GM19239 (cell line): ENCODE measurements at places on chromosomes 2 and 18.
A peak's percentile ranks its signal among the peaks of the same experiment; 100 is the strongest.

DNA sequence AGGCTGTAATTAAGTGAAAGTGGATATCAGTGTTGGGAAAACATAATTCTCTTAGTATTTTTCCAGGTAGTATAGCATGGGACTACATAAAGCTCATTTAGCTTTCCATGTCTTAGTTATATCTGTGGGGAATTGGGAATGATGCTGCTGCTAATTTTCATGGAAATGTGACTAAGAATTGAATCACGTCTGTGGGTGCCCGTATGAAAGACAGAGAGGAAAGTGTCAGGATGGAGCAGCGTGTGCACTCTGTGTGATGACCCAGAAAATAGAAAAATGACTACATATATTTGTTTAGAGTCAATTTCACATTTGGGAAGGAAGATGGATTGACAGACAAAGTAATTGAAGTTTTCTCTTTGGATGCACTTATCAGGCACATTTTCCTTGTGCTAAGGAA is 212.1 kb downstream of the PTPRM start:
- DNase-seq = no peak

- DNase-seq = no peak
Measured at GRCh38 chr2:167817908-167818307, 429.5 kb downstream of the STK39 start.

DNA sequence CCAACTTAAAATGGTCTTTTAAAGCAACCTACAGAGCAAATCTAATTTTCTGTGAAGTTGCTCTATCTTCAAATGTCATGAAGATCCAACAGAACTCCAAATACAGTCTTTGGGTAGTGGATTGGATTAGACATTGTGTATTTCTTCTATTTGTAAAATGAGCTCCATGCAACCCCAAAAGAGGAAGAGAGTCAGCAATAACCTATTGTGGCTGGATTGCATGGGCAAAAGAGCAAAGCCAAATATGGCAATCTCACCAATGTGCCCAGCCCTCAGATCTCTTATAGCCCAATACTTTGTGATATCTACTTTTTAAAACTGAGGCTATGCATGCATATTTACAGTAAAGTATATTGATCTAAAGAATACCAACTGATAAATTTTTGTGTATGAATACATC is 146.3 kb downstream of the TXNL1 start:
- DNase-seq = no peak

DNA sequence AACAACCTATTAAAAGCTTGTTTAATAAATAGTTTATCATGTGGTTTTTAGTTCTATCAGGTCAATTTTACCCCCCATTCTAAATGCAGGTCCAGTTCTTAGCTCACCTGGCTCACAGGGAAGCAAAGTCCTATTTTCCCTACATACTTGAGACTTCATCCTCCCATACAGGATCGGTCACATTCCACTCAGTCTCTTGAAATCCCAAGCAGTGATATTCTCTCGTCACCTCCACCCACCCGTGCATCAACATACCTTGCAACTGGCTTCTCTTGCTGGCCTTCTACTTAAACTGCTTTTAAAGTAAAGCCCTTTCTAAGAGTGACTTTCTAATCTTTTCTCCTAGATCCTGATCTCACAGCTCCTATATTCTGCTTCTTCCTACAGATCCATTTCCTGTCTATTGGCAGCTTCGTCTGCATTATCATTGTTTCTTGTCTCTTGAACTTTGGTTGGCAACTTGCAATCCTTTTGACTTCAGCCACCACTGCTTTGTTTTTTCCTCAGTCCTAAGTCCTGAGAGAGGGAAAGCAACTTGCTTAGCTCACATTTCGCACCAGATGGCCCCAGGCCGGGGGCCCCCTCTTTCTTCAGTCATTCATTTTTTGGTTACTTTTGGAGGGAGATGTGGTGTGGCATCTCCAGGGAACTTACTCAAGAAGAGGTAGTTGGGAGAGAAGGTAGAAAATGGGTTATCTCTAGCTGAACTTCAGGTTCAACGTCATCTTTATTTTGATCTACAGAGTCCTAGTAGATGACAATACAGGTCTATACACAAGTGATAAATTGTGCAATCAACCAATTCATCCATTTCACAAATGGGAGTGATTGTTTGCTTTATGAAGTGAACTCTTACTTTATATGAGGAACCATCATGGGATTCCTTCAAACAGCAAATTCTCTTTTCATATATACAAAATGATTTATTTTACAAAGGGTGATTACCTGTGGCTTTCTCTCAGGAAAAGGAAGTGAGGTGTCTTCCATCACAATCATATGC is 23.9 kb upstream of the NCOA1 start:
- no peak for DNase-seq

- DNase-seq = no peak
Measured at GRCh38 chr2:138942466-138942865, 162.3 kb upstream of the NXPH2 start.

DNA sequence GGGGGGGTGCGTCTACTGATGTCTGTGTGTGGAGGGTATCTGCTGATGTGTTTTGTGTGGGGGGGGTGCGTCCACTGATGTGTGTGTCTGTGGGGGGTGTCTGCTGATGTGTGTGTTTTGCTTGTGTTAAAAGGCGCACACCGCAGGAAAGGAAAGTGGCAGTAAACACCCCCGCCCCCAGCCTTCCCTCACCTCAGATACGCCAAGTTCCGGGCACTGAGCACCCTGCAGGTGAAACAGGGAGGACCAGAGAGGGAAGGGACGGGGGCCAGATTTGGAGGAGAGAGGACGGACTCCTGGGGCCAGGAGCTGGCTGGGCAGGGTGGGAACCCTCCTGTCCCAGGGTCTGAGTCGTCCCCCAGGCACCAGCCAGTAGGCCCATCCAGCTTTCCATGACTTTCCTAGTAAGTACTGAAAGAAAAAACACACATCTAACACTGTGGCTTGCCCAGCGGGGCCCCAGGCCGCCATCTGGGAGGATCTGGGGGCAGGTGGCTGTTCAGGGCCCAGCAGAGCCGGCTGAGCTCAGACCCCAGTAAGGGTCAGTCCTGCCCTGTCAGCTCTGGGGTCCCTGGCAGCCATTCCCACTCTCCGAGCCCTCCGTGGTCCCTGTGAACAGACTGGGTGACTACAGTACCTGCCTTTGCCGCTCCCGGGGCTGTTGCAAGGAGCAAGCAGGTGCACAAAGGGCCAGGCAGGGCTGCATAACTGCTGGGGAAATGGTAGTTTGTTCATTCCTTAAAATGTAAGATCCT is 126.9 kb downstream of the NFATC1 start:
- peak; percentile 36 for DNase-seq

DNA sequence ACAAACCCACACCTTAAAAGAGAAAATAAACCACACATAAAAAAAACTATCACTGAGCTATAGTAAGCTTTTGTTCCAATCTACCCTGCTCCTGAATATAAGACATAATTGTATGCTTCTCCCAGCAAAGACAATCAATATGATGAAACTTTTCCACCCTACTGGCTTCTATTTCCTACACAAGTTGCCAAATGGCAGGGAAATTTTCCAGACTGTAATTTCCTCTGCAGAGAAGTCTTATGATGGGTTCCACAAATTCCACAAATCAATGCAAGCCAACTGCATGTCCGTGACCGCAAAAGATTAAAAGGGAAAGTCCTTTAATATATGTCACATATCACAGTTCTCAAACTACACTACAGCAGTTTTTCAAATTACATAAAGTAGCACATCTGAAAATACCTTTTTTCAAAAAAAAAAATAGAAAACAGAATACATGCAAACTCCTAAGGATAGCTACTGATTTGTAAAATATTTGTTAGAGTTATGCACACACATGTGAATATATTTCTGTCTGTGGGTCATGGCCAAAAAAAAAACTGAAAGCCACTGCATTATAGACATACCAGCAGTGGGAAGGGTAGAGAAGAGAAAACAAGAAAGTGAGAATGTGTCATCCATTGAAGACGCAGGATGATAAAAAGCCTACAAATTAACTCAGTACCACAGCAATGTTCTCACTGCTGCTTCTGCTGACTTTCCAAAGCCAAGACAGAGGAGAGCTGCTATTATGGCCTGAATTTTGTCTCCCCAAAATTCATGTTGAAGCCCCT is 61.4 kb downstream of the RPL31 start:
- DNase-seq = no peak

DNA sequence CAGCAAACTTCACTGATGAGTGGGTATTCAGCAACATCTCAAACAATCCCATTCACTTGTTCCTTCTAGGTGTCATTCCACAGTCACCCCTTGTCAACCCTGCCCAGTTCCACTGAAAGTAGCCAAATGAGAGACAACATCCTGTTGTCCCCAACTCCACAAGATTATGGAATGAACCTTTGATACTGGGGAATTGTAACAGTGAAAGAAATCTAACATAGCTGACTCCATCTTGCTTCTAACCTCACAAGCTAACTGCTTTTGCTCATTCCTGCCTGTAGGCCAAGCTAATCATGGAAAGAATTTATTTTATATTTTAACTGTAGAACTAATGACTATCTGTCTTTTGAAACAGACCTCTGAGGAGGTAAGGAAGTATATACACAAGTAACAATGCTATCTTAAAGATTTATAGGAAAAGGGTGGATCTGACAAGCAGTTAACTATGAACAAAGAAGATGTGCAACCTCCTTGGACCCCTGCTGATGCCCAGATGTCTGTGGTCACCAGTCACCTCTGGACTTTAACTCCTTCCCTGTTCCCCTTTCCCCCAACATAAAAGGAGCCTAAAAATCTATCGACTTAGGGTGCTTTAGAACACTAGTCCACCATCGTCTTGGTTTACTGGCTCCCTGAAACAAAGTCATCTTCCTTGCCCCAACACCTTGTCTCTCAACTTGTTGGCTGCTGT is 6.9 kb upstream of the ANXA4 start:
- no peak for DNase-seq

DNA sequence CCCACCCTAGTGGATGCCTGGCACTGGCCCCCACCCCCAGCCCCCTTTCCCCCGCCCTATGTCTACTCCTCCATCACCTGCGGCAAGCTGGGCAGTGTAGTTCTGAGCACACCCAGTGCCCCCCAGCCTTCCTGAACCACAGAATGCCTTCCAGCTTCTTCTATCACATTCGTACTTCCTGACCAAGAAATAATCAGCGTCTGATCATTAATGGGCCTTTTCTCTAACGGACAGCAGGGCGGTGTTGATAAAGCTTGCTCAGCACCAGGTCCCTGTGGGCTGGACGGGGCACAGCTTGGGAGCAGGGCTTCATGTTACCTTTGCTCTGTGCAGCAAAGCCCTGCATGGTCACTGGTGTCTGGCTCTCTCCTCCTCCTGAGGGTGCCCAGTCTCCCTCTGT is 15.4 kb downstream of the UXS1 start:
- DNase-seq = no peak

- no peak for DNase-seq
Measured at GRCh38 chr2:231924889-231925275, 1.3 kb downstream of the NPPC start.

GRCh38 chr2:85501248-85501647 is 37.7 kb upstream of the MAT2A start:
- DNase-seq = no peak

DNA sequence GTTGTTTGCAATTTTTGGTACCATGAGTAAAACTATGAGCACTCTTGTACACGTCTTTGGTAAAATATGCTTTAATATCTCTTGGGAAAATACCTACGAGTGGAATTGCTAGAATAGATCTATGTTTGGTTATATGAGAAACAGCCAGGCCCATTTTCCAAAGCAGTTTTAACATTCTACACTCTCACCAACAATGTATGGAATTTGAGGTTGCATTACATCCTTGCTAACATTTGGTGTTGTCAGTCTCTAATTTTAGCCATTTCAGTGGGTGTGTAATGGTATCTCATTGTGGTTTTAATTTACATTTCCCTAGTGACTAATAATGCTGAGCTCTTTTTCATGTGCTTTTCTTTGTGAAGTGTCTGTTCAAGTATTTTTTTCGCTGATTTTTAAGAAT is 118.9 kb upstream of the TCF4 start:
- no peak for DNase-seq

DNA sequence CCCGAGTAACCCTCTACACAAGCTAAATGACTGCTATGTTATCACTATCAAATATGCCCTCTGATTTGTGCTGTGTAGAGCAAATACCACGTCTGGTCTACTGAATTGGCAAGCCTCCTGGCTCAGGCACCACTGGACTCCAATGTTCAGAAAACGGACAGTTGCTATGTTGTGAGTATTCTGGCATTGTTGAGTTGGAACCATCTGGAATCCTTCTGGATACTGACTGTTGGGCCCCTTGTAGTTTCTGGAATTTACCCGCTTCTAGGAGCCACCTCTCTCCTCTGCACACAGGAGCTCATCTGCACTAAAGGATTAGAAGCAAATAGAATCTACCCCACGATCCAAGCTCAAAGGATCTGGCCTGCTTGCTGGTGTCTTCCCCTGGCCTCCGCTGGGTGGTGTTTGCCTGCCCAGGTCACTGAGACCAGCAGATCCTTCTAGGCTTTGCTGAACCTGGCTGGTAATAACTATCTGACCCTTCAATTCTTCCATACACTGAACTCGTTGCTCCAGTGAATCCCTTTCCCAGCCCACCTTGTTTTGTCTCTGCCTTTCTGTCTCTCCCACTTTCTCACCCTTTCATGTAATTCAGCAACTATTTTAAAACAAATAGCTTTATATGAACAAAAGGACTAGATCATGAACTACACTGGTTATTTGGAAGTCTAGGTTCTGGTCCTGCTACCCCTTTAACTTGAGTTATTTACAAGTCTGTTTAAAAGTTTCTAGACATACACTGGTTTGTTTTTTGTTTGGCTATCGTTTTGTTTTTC is 2.1 kb upstream of the HAAO start:
- no peak for DNase-seq

GRCh38 chr18:37420315-37420880 is 145.2 kb downstream of the CELF4 start:
- no peak for DNase-seq
